Activated naive CD8-positive, alpha-beta T cell treated with anti-CD3 and anti-CD28 coated beads, Interleukin-2, amount 50 U/mL, for 16 hours (primary cell): ENCODE measurements at places on chromosomes 1 and 21.

- no peak for DNase-seq
Observed at GRCh38 chr1:202580619-202581018, 129.6 kb downstream of the SYT2 start.

- no peak for DNase-seq
Observed at GRCh38 chr21:42544544-42544943, 30.9 kb downstream of the SLC37A1 start.

DNA sequence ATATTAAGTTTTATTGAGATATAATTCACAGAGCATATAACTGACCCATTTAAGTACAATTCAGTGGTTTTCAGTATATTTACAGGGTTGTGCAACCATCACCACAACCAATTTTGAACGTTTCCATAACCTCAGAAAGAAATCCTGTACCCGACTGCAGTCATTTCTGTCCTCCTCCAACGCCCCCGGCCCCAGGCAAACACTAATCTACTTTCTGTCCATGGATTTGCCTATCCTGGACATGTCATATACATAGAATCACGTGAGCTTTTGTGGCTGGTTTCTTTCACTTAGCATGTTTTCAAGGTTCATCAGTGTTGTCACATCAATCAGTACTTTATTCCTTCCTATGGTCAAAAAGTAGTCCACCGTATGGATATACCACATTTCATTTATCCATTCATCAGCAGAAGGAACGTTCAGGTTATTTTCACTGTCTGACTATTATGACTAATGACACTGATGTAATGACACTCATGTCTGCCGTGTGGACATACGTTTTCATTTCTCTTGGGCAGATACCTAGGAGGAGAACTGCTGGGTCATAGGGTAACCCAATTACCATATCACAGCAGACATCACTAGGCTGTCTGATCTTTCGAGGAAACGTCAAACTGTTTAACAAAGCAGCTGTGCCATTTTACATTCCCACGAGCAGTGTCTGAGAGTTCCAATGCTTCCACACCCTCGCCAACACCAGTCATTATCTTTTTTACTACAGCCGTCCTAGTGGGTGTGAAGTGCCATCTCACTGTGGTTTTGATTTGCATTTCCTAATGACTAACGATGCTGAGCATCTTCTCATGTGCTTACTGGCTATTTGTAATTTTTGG is 30.8 kb downstream of the MRPL37 start:
- DNase-seq: no peak

GRCh38 chr1:245008761-245009160 is 144.4 kb upstream of the HNRNPU start:
- DNase-seq: no peak

- no peak for DNase-seq
Observed at GRCh38 chr1:236057546-236057945, 7.3 kb downstream of the NID1 start.

DNA sequence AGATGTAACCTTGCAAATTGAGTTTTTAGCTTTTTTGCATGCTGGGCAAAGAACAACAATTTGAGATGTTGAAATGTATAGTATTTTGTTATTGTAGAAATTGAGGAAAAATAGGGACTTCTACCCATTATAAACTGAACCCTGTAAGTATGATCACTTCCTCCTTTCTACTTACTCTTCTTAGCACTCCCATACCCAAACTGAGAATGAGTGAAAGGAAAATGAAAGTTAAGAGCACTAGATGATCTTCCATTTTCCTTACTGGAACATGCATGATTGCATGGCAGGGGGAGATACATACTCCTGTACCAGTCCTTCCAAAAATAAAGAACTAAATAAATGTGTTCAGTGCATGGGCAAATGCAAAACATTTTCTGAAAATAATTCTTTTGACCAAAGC is 107.4 kb upstream of the KIAA1614 start:
- no peak for DNase-seq

- DNase-seq: no peak
Observed at GRCh38 chr1:159011751-159012150, 2.0 kb downstream of the IFI16 start.

- no peak for DNase-seq
Observed at GRCh38 chr1:56432166-56432971, 147.0 kb downstream of the PLPP3 start.

GRCh38 chr1:38614861-38615260 is 244.7 kb downstream of the RRAGC start:
- DNase-seq: no peak

GRCh38 chr1:53591924-53592323 is 132.7 kb downstream of the DMRTB1 start:
- DNase-seq: no peak

DNA sequence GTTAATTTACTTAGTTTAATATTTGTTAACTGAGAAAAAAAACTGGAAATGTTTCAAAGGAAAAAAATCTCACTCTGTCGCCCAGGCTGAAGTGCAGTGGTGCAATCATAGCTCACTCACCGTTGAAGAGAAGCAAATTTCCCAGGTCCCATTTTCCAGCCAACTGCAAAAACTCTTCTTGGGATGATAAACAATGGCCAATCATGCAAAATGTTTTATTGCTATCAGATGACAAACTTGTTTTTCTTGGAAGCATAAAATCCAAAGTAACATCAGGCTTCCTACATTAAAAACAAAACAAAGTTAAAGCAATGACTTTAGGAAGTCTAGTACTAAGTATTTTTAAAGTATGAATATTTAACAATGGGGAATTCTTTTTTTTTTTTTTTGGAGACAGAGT is 84.9 kb downstream of the LYST start:
- DNase-seq: no peak

GRCh38 chr1:230122366-230123279 is 55.6 kb downstream of the GALNT2 start:
- no peak for DNase-seq

DNA sequence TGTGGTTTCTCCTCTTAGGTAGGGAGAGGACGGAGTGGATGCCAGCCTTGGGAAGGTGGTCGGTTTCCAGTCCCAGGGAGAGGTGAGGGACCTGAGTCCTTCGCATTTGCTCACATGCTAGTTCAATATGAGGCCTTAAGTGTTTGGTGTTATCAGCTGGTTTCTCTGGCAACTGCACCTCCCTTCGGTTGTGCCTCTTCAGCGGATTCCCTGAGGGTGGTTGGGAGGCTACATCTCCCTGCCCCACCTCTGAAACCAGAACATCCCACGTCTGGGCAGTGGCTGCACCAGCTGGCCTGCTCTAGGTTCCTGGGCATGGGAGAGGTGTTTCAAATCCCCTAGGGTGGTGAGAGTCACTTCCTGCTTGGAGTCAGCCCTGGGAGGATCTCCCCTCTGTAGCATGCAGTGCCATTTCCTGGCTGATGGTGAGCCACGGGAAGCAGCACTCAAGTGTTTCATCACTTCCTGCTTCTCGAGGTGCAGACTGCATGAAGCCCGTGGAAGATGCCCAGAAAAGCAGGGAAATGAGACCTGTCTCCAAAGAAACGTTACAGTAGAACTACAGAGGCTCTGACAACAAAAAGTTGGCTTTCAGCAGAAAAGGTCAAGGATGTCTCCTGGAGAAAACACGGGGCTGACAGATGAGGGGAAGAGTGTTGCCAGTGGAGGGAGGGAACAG is 4.5 kb downstream of the TMEM125 start:
- DNase-seq: no peak

DNA sequence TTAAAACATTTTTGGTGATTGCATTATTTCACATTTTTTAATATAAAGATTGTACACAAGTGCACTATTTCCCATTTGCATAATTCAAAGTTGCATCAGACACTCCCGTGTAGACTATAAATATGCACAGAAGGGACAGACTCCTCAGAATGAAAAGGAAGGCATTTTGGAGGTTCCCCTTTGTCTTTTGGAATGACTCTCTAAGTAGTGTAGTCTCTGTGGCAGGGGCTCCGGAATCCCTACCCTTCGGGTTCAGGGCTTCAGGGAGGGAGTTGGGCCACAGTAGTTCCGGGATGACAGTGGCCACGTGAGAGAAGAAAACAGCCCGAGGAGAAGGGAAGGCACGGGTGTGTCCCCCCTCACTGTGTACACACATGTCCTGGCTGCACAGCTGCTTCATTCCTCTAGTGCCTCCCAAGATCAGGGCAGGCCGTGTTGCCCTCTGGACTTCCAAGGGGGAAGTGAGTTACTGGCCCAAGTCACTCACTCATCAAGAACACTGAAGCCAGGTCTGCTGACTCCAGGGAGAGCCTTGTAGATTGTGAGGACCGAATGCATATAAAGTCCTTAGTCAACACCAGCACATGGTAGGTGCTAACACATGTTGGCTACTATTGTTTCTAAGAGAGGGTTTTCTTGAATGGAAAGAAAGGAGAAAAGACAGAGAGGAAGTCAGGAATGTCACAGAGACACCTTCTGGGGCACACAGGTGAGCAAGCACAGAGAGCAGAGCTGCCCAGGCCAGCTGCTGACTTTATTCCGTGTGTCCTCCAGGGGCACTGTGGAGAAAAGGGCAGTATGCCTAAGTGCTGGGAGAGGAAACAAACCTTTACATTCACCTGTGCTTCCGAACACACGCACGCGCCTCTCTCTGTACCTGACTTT is 39.8 kb downstream of the LHX4 start:
- no peak for DNase-seq

DNA sequence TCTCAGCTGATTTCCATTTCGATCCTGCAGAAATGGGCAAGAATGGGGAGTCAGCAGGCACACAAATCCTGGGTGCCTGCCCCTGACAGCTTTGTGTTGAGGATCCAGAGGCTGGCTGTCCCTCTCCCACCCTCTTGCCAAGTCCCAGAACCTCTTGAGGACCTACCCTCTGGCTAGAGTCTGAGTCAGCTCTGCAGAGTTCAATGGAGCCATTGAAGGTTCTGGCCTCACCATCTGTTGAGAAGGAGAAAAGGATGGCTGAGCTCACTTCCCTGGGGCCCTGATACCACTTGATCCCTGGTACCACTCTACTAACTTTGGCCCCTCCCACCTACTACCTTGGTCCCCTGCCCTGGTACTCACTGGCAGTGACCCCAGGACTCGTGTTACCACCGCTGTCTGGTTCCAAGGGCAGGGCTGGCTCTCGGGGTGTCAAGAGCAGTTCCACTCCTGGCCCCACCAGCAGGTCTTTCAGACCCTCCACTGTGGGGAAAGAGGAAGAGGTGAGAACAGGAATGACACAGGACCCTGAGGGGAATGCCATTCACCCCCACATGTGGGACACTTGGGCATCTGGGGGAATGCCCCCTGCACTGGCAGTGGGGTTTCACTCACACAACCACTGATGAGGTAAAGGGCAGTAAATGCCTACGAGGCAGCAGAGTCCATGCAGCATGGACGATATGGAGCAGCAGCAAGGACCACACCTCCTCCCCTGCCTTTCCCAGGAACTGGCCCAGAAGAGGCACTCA is 10.5 kb downstream of the RXFP4 start:
- no peak for DNase-seq

DNA sequence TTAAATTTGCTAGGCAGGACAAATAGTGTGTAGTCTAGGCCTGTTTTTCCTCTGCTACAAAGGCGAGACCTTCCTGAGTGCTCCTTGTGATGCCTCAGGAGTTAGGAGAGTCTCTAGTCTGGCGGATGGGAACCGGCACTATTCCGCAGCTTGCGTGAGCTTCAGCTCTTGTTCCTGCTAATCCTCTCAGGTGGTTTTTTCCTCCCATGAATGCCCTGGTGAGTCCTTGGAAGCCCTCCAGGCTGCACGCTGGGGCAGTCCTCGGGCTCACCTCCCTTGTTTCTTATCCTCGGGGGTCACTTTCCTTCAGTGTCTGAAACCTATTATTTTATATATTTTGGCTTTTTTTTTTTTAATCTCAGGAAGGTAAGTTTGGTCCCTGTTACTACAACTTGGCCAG is 28.2 kb downstream of the UTS2 start:
- no peak for DNase-seq

GRCh38 chr1:81678779-81679178 is 122.0 kb upstream of the ADGRL2 start:
- no peak for DNase-seq

DNA sequence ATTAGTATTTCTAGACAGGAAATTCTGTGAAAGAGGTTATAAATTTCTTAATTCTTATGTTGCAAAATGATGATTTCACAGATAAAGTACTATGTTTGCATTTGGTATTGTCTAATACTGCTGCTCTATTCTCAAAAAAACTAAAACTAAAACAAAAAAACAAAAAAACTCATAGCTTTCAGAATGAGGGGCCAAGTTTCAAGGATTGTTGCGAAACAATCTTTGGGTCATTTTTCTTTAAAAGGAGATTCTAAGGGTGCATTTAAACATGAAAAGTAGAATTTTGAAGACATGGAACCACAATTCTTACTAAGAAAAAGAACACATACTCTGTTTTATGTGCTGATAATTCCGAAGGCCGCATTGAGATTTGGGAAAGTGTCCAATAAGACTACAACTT is 645.1 kb downstream of the ADGRL2 start:
- no peak for DNase-seq

DNA sequence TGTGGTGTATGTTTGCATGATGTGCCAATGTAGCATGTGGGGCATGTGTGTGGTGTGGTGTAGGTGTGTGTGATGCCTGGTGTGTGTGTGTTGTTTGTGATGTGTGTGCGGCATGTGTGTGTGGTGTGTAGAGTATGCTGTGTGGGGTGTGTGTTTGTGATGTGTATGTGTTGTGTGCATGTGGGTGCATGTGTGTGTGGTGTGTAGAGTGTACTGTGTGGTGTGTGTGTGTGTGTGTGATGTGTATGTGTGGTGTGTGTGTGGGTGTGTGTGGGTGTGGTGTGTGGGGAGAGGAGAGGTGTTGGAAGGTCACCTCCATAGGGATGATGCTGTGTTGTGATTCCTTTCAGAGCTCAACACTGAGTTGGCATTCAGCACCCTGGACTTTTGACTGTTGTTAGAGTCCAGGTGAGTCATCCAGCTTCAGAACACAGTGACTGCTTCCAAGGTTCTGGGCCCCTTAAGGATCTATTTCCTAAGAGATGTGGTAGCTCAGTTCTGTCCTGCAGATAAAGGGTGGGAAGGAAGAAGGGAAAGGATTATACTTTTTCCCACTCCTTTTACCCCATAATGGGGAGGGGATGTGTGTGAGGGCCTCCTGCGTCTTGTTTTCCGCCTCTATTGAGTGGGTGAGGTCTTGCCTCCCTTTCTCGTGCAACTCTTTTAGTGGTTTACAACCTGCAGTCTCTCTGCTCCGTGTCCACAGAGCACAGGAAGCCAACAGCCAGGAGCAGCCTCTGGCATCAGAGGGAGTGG is 47.6 kb downstream of the RHOU start:
- DNase-seq: no peak

DNA sequence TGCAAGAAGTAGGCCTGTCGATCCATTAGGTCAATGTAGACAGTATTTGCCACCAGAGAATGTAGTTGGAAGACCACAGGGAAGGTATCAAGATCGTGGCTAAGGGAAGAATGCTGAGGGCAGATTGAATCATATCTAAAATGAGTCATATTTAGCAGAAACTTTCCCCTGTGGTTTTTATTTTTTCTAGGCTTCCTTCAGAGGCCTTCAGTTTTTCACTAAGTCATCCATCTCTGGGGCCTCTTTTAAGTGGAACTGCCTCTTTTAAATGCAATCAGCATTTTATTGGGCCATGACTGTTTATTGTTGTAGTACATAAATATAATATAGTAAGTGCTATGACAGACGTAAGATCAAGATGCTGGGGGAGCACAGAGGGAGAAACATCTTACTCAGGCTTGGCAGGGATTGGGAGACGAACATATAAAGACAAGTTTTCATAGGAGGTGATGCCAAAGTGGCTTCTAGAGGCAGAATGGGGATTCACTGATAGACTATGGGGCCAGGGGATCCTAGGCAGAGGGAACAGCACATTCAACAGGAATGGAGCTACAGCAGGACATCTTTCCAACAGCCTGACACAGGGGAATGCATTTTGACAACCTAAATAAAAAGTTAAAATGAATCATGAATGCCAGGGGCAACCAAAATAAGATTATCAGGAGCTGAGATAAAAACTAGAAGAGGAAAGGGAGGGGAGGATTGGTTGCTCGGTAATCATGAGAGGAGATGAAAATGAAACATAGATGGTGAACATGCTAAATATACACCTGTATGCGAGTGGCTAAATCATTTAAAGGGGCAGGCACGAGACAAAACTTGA is 20.1 kb downstream of the UBE2U start:
- no peak for DNase-seq
